ENCODE measurements at places on chromosomes 4 and X.
A peak's percentile ranks its signal among the peaks of the same experiment; 100 is the strongest.

- DNase-seq, result peak; percentile 56
Observed at GRCh38 chrX:15242899-15243555, 26.9 kb downstream of the ASB9 start.

DNA sequence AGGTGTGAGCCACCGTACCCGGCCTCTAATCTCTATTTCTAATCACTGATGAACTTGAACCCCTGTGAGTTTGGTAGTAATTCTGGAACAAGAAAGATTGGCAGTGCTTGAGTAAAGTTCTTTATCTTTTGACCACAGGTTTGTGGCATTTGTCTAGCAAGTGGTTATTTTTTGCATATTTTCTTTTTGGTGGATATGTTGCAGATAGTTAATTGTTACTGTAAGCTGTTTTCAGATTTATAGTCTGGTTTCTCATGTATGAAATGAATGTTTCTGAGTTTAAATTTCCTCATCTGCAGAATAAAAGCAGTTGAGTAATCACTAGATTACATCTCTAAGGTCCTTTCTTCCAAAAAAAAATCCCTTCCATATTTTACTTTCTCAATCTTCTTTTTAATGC is 105.2 kb downstream of the GASK1B start:
- DNase-seq, result no peak

GRCh38 chr4:152259866-152260265 is 276.0 kb downstream of the FBXW7 start:
- no peak for DNase-seq

GRCh38 chr4:145735347-145735675 is 55.4 kb downstream of the C4orf51 start:
- no peak for DNase-seq

GRCh38 chr4:133156096-133156495 is 7.0 kb downstream of the PCDH10 start:
- DNase-seq, result no peak

- no peak for DNase-seq
Observed at GRCh38 chrX:100417681-100418080, 7.6 kb upstream of the PCDH19 start.

- no peak for DNase-seq
Observed at GRCh38 chr4:2295900-2296442, 34.1 kb upstream of the MXD4 start.

DNA sequence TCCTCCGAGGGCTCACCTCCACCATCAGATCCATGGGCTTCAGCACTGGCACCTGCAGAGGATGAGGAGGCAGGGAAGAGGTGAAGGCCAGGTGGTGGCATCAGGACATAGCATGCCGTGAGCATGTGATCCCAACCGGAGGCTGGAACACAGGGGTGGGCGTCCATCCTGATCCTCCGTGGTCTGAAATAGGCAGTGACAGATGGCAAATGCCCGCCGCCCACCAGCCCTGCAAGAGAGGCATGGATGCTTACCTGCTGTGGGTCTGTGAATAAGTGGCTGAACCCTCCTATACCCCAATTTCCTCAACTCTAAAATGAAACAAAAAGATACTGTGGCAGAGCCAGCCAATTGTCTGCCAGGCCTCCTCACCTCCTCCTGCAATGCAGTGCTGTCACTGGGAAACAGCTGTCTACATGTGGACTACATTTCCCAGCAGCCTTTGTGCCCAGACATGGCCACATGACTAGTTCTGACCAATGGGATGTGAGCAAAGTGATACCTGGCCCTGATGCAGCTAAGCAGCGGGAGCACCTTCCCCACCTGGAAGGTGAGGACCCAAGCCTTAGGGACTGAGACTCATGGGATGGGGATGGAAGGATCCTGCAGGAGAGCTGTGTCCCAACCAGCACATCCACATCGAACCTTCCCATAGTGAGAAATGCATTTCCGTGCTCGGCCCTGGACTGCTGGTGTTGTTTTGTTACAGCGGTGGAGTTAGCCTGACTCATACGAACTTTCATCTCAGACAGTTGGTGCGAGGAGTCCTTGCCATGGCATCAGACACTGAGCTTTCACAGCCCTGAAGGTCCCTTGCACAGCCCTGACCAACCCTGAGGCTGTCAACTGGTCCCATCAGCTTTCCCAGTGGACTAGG is 99.5 kb downstream of the PPP2R2C start:
- peak; percentile 36 for DNase-seq

DNA sequence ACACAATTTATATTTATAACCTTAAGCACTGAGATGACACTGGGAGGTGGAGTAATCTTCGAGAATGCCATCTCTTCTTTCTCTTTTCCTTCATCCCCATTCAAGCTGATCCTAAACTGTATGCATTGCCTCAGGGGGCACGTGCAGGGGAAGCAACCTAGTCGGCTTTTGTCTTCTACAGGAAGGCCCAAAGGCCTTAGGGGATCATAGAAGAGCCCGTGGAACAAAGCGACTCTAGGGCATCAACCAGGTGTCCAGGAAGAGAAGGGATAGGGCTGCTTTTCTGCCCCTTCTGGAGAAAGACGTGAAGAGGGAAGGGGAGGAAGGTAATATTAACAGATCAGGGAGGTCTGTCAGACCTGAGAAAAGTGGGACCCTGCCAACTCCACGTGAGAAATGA is 6.9 kb upstream of the TLR8 start:
- DNase-seq, result no peak

DNA sequence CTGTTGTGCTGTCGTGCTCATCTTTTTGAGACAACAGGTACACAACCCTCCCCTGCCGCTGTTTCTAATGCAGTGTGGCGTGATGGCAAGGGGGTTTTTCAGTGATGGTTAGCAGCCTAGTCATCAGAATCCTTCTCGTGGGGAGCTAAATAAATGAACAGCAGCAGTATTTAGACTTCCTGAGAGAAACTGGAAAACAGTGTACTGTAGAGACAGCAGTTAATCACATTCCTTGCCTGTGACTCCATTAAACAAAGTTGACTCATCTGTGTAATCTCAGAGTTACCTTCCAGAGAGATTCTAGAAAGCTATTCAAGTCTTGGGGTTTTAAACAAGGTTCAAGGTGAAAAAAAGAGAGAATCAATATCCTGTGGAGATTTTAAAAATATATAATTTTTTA is 1753.2 kb upstream of the PCDH7 start:
- DNase-seq, result no peak

DNA sequence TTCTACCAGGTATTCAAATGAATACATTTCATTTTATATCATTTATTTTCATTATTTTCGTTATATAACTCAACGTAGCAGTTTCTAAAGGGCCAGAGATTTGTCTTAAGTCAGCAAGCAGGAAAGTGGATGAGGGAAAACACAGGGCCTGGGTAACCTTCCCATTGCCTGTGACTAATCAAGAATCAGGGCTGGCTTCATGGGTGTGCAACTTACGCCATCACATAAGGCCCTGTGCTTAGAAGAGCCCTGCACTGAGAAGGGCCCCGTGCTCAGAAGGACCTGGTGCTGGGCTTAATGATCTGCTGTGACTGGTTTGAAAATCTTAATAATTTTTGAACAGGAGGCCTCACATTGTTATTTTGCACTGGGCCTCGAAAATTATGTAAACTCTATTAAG is 65.4 kb upstream of the FAM9C start:
- no peak for DNase-seq

GRCh38 chr4:107654694-107655093 is 65.3 kb downstream of the PAPSS1 start:
- DNase-seq, result no peak

DNA sequence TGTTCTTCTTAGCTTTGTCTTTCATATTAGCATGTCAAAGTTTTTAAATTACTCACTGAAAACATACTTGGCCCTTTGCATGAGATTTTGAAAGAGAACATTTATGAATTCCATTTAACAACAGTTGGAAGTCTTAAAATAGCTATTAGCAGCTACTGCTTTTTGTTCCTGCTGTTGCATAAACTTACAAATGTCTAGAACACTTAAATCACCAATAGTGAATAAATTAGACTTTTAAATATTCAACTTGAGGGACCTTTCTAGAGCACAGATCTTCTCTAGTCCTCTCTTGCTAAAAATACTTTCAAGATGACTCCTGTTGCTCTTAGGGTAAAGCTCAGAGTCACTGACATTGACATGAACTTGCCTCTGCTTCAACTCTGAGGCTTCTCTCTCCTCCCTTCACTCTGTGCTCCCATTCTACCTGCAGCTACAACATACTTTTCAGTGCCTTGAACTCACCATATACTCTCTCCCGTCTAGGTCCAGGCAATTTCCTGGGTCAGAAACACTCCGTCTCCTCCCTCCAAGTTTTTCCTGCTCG is 15.8 kb upstream of the TXK start:
- DNase-seq, result no peak

GRCh38 chr4:185232370-185232769 is 23.0 kb downstream of the SNX25 start:
- no peak for DNase-seq

DNA sequence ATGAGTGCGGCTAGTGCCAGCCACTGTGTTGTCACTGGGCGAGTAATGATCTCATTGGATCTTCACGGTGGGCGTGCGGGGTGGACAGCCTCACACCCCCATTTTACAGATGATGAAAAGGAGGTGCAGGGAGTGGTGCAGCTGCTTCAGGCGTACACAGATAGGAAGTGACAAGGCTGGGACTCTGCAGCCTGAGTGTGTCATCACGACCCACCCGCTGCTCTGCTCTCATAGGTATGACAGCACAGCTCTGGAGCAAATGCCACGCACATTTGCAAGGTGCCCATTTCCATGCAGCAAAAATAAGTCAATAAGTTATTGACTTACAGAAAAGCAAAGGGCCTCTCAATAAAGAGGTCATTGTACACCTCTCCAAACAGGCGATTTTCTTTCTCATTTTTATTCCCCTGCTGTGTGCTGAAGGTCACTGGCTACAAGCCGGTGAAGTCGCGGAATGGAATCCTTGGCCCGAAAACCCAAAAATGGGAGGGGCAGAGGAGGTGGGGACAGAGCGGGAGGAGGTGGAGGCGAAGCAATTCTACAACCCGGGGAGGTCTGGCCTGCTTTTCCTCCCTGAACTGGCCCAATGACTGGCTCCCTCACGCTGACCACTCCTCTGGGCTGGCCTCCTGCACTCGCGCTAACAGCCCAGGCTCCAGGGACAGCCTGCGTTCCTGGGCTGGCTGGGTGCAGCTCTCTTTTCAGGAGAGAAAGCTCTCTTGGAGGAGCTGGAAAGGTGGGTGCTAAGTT is at the start of gene SOD3:
Gene SOD3, plus strand, starts transcription at position 658 of the 750 bp plus-strand sequence. CDS start 3,949 bp downstream, outside the sequence.
- no peak for DNase-seq

GRCh38 chrX:115616943-115617563 is 56.1 kb downstream of the PLS3 start:
- DNase-seq, result no peak

DNA sequence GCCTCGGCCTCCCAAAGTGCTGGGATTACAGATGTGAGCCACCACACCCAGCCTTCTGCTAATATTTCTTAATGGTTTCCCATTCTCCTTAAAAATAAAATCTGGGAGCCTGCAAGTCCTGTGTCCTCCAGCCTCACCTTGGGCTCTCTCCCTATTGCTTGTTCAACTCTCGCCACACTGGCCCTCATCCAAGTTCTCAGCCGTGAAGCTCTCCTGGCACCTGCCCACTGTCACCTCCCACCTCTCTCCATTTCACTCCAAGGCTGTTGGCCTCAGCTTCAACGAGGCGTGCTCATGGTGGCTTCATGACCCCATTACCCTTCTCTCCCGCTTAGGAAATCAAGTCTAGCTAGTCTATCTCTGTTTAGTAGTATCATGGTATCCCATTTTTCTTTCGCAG is 9.5 kb upstream of the ETNPPL start:
- no peak for DNase-seq

GRCh38 chrX:15686818-15687685 is 22.4 kb upstream of the CLTRN start:
- peak; percentile 77 for DNase-seq

DNA sequence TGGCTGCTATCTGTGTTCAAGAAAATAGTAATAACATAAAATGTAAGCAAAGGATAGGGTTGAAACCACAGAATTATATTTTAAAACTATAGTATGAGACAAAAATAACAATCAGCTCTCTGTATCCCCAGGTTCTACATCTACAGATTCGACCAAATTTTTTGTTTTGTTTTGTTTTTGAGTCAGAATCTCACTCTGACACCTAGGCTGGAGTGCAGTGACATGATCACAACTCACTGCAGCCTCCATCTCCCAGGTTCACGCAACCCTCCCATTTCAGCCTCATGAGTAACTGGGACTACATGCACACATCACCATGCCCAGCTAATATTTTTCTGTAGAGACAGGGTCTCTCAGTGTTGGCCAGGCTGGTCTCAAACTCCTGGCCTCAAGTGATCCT is 113.2 kb downstream of the MAB21L2 start:
- no peak for DNase-seq

DNA sequence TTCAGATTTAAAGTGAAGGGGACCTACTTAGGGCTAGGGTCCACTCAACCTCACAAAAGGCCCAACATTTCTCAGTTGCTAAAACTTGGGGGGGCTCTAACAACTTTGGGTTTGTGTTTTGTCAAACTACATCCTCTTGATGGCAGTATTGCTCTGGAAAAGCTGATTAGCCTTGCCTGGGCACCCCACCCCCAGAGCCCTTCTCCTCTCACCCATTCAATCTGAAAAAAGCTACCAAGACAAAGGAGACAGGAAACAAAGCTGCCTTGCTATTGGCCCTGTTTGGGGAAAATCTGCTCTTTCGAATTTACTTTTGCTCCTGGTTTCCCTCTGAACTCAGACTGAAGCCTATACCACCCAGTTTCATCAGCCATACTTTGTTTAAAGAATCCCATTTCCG is 195.2 kb upstream of the STK26 start:
- peak; percentile 54 for DNase-seq

- no peak for DNase-seq
Observed at GRCh38 chrX:85998954-85999353, 48.4 kb downstream of the CHM start.

DNA sequence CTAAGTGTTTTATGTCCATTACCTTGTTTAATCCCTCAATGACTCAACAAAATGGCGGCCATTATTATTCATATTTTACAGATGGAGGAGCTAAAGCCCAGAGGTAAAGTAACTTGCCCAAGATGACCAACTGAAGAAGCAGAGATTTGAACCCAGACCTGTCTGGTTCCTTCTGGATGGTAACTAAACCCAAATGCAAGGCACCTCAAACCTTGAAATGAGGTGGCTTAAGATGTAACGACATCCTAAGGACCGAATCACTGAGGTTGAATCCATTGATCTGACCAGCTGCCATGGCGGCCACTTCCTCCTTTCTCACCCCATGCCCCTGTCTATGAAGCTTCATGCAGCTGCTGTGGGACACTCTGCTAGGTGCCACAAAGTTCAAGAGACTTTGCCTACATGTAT is 932 bp downstream of the TLR10 start:
- DNase-seq, result no peak

Data from CD4-positive, alpha-beta T cell treated with Interleukin-12 subunit alpha and Interleukin-12 subunit beta, for 1 hour (primary cell).